Left renal cortex interstitium (tissue), 4 donors: ENCODE measurements at places on chromosomes 4 and X. TPM values are rescaled to one million over a fixed set of nuclear protein-coding genes. Genes with fewer than 3 reads are reported as not detected.

GRCh38 chrX:802846-803245 lies 172.3 kb downstream of the SHOX start:
- DNase-seq, result no peak

DNA sequence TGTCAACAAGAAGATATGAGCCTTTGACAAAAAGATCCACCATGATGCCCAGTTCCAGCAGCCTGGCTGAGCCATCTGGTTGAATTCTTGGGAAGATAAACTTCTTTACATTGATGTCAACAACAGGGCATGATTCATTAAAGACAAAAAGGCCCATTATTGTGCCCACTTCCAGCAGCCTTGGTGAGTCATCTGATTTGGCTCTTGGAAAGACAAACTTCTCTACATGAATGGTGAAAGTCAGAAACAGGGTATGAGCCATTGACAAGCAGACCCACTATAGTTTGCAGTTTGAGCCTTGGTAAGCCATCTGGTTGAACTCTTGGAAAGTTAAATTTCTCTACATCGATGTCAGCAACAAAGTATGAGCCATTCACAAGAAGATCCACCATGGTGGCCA lies 4.1 kb upstream of the CSF2RA start:
- no peak for DNase-seq

The IL3RA gene
- 12.3 TPM for polyA plus RNA-seq

DNA sequence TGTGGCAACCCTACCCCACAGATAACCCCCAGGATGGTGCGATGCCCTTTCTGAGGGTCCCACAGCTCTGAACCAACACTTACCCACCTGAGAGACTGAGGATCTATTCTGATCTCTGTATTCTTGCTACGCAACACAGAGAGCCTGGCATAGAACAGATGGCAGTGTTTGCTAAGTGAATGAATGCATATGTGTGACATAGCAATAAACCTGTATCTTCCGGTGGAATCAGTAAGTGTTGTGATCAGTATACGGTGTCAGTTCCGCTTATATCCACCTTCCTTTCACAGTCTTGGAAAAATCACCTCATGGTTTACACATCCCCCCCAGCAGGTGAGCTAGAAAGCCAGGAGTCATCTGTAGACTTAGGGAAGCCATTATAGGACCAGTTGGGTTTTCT lies 5.9 kb upstream of the HSD17B10 start:
- no peak for DNase-seq

- DNase-seq, result no peak
Measured at GRCh38 chr4:4433941-4434340, 47.0 kb downstream of the NSG1 start.

The ATP10D gene
- polyA plus RNA-seq, result 51.8 TPM

The UGT2A1 gene
- 1.3 TPM for polyA plus RNA-seq

The PCDH10 gene
- polyA plus RNA-seq, result 7.5 TPM

The PDZD11 gene
- 62.2 TPM for polyA plus RNA-seq

- DNase-seq, result no peak
Measured at GRCh38 chr4:76090241-76090691, 15.8 kb downstream of the ART3 start.

The CT45A1 gene
- polyA plus RNA-seq, result not detected

GRCh38 chr4:80446664-80447063 lies 111.1 kb downstream of the CFAP299 start:
- DNase-seq, result no peak

GRCh38 chrX:21843179-21843578 lies 3.8 kb downstream of the MBTPS2 start:
- no peak for DNase-seq
